H7 (cell line): ENCODE measurements at places on chromosomes 2 and 18.

DNA sequence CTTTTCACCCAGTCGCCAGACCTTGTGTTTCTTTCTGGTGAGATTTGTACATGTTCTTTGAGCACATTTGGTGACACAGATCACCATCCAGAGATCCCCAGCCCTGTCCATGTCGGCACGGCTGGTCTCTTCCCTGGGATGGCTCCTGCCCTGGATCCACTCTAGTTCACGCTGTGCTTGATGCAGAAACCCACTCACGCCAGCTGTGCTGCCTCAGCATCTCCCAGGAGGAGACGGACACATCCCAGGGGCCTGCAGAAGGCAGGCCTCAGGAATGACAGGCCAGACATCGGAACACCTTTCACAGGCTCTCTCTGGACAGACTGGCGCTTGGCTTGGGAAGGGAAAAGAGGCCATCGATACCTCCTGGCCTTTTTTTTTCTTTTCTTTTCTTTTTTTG is 203.6 kb downstream of the ACKR3 start:
- no peak for DNase-seq

GRCh38 chr2:27958711-27959378 is 68.3 kb downstream of the BABAM2 start:
- no peak for DNase-seq

DNA sequence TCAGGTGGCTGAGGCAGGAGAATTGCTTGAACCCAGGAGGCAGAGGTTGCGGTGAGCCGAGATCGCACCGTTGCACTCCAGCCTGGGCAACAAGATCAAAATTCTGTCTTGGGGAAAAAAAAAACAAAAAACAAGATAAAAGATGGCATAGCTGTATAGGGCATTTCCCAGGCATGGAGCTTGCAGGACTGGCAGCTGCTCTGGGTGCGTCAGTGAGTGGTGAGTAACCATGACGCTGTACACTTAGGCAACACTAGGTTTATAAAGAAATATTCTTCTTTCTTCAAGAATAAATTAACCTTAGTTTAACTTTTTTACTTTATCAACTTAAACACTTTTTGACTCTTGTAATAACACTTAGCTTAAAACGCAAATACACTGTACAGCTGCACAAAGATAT is 15.4 kb downstream of the TGOLN2 start:
- no peak for DNase-seq

DNA sequence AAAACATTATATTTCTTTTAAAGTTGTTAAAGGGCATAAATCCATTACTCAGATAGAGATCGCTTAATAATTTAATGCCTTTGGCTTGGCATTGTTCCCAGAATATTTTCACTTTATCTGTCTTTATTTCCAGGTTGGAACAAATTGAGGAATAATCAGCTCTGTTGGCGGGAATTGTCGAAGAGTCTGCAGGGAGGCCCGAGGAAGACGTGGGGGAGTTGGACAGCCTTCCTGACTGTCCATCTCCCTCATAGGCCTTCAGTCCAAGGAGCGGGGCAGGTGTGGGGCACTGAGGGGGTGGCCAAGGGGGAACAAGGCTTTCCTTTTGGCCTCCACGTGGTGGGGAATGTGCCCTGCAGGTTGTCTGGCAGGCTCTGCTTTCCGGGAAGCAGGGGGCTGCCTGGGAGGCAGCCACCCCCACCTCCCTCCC is 179.6 kb downstream of the ZBTB7C start:
- peak; percentile 75 for DNase-seq

GRCh38 chr2:182821182-182821581 is 45.3 kb downstream of the FRZB start:
- DNase-seq, result no peak

GRCh38 chr2:120398996-120399888 is 53.3 kb downstream of the INHBB start:
- DNase-seq, result peak; percentile 35

GRCh38 chr2:168738062-168738461 is 64.4 kb upstream of the NOSTRIN start:
- DNase-seq, result no peak

DNA sequence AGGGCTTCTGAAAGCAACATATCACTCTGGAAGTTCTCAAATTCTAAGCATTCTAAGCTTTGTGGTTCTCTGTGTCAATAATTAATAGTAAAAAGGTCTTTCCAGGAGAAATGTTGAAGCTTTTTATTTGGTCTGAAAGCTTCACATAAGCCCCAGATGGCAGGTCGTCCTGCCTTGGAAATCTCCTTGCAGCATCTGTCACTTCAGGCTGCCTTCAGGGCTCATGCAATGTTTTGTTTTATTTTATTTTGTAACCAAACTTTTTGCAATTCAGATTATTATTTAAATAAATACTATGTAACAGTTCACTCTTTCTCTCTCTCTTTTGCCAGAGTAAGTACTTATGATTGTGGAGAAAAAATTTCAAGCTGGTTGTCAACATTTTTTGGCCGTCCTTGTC is 46.7 kb upstream of the FHOD3 start:
- no peak for DNase-seq

GRCh38 chr2:152542995-152543481 is 174.2 kb downstream of the PRPF40A start:
- no peak for DNase-seq

GRCh38 chr2:10533811-10534321 is 85.7 kb upstream of the ODC1 start:
- DNase-seq, result peak; percentile 14

DNA sequence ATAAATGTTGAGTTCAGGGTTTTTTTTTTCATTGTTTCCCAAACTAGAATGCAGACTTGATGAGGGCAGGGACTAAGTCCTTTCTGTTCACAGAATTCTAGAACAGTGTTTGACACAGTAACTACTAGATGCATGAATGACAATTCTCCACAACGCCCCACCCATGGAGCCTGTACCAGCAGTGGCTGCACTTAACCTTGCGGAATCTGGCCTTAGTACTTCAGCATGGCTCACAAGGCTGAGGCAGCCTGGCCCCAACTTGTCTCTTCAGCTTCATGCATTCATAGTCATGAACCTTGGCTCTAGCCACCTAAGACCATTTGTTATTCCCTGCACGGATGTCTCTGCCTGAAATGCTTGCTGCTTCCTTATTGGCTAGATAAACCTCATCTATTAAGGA is 29.5 kb upstream of the MSGN1 start:
- no peak for DNase-seq

DNA sequence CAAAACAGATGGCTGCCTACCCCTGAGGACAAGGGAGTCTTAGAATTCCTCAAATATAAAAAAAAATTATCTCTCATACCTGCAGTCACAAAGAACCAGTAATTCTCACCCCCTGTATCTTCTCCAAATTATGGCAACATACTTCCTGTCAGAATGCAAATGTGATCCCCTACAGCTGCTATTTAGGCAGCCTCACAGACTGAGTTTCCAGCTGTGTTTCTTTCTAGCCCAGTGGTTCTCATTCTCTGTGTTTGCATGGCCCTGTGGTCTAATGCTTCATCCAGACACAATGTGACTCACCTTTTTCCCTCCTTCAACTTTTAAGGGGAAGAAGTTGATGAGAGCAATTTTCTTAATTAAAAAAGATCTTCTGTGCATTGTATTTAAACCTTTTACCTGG is 726.3 kb downstream of the TSN start:
- peak; percentile 13 for DNase-seq

- no peak for DNase-seq
Observed at GRCh38 chr18:60053747-60054304, 154.0 kb downstream of the PMAIP1 start.

DNA sequence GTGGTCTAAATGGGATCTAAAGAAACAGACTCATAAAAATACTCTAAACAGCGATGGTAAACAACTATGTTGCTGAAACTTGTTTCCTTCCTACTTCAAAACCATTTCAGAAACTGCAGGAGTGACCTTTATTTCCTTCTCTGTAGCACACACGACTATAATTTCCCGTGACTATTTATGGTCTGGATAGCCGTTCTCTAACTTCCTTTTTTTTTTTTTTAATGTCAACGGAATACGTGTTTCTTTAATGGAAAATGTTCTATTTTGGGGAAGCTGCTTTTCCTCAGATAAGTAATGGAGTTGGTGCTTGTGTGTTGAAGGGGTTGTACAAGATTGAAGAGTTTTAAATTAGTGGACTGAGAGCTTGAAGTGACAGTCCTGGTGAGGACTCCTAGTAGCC is 224.1 kb downstream of the PHLPP1 start:
- no peak for DNase-seq
